Stimulated activated CD8-positive, alpha-beta memory T cell treated with anti-CD3 and anti-CD28 coated beads, Interleukin-12 subunit alpha, Interleukin-12 subunit beta, amount 100 ng/mL, for 1 hour (primary cell): ENCODE measurements at places on chromosomes 2 and 18.

DNA sequence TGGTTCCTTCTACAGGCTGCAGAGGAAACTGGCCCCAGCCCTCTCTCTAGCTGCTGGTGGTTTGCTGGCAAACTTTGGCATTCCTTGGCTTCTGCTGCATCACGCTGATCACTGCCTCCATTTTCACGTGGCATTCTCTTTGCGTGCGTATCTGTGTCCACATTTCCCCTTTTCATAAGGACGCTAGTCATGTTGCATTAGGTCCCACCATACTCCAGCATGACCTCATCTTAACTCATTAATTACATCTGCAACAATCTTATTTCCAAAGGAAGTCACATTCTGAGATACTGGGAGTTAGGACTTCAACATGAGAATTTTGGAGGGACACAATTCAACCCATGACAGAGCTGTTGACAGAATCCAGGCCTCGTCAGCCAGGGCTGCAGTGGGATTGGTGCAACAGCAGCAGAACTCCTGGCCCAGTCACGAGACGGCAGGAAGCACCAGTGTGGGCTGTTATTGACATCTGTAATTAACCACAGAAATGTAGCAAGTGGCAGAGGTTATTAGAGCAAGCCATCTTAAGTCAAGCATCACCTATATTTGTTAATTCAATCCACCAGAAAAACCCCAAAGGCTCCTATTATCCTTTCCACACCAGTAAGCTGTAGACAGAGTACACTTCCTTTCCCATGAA, 132.4 kb downstream of the TMEM163 start:
- DNase-seq, result no peak

DNA sequence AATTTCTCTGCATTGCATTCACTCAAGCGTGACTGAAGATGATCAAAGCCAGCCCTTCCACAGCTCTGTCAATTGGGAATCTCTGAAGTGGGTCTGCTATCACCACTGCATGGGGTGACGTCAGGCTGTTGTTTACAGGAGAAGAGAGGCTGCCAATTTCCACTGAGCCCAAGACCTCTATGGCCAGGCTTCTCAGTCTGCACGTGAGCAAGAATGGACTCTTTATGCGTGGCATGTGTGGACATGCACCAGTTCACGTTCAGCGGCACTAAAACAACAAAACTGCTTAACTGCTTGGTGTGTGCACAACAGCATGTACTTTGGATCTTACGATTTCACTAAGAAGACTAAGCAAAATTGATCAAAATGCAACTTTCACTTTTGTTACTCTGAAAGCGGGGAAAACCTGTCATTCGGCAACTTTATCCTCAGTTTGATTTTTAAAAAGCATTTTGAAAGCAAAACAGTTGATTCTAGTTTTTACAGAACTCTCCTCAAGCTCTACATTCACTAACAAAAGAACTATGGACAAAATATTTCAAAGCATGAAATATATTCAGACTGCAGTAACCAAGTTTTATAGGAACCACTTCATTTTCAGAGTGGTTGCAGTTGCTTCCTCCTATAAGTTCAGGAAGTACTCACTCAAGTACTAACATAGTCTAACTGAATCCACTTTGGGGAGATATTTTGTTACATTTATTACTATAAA, 77.0 kb upstream of the SERTAD2 start:
- DNase-seq, result peak; percentile 20

DNA sequence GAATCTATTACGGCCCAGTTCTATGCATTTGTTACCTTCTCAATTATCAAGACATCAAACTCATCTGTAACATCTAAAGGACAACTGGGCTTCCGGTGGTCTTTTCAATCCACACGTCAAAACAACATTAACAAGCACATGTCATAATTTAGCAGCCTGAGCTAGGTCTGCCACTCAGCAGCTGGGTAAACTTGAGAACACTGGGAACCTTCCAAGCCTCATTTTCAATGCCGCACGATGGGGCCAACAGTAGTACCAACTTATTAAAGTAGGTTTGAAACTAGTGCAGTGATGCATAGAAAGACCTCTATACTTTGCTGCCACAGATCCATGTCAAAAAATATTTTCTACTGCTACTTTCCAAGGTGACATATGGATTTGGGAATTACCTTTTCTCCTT, 60.4 kb downstream of the COL4A4 start:
- no peak for DNase-seq

DNA sequence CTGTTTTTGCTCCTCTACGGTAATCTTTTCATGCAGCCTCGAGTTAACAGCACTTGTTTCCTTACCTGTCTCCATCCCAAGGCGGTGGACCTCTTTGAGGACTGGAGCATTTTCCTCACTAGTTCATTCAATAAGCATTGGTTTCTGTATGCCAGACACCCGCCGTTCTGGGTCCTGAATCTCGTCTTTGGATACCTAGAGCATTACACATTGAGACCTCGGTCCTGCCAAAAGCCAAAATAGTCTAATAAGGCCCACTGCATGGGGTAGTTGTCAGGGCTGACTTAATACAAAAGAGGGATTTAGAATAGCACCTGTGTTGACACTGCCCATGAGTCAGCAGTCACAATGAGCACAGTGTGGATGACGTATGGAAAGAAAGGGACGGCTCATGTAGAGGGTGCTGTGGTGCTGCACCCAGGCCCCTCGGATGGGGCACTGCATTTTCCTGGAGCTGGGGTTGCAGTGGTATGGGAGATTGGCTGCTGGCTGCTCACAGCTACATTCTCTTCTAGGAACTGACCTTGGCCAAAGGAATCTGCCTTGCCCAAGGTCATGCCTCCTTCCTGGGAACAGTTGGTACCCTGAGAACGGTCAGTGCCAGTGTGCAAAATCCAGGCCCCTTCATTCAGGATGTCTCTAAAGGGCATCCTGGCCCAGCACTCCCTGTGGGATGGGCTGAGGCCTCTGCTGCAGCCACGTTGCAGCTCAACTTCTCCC, 126.9 kb upstream of the NCK2 start:
- no peak for DNase-seq

DNA sequence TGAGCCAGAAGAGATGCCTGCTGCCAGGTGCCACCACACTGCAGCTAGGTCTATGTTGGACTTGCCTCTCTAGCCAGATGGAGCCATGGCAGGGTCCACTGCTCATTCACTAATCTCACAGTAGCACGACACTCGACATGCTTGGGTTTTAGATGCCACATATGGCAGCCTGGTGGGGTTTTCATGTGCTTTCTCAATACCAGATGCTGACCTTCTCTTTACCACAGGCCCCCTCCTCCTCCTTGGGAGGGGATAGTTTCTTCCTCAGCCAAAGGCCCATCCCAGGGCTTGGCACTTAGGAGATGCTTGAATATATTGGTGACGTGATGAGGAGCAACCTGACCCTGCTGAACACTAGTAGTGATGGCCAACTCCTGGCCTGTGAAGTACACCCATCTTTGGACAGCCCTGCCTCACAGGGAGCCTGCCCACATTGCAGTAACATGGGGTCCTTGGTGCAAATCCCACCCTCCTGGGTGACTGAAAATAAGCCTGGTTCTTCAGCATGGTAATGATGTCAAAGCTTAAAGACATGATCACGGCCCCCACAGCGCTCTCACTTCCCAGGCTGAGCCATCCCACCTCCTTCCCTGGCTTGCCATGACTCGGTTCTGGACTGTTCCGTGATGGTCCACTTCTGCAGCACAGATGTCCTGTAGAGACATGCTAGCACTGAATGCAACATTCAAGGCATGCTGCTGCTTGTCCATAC, 227.5 kb downstream of the SH3RF3 start:
- no peak for DNase-seq

DNA sequence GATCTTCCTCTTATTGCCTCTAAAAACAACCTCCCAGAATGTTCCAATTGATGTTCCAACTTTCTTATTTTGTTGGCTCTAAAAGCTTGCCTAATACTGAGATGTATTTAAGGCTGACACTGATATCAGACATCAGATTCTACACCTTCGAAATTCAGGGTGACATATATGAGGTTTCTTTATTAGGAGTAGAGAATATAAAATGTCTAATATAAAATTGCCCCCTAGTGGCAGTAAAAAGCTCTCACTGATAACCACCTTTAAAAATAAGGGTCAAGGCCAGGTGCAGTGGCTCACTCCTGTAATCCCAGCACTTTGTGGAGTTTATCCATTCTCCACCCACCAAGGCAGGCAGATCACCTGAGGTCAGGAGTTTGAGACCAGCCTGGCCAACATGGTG, 789.7 kb upstream of the SLC39A10 start:
- DNase-seq, result no peak

- no peak for DNase-seq
These were observed 12.4 kb downstream of the LMAN2L start for GRCh38 chr2:96727431-96727830.

DNA sequence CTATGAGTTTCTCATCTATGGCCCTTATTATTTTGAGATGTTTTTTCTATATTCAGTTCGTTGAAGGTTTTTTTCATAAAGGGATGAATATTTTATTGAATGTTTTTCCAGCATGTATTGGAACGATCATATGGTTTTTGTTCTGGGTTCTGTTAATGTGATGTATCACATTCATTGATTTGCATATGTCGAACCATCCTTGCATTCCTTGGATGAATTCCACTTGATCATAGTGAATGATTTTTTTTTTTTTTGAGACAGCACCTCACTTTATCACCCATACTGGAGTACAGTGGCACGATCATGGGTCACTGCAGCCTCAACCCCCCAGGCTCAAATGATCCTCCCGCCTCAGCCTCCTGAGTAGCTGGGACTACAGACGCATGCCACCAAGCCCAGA, 5.5 kb upstream of the NEMP2 start:
- no peak for DNase-seq

DNA sequence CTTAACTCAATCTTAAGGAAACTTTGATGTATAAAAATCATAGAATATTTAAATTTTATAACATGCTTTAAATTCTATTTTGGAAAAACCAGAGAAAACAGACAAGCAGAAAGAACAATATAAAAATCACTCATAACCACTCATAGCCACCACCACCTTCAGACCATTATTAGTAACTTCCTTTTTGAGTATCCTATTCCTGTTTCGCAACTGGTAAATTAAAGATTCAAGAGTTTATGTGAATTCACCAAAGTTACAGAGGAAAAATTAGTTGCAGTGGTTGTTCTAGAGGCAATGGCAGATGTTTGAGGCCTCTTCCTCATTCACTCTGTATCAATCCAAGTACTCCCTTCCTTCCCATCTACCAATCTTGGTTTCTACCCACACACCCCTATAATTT, 49.3 kb upstream of the PROKR1 start:
- DNase-seq, result no peak

GRCh38 chr2:8424997-8425900, 256.6 kb upstream of the ID2 start:
- DNase-seq, result peak; percentile 11
